H9 (cell line): ENCODE measurements at places on chromosomes 11 and 22. TPM values are rescaled to one million over a fixed set of nuclear protein-coding genes. Genes with fewer than 3 reads are reported as not detected.

CRYAB gene
- 1.1 TPM in 1 of 2 replicates, not detected in the other for total RNA-seq

LIF gene
- total RNA-seq, result 4.3 and 6.1 TPM in 2 replicates

SREBF2 gene
- 144 and 146 TPM in 2 replicates for total RNA-seq

DNA sequence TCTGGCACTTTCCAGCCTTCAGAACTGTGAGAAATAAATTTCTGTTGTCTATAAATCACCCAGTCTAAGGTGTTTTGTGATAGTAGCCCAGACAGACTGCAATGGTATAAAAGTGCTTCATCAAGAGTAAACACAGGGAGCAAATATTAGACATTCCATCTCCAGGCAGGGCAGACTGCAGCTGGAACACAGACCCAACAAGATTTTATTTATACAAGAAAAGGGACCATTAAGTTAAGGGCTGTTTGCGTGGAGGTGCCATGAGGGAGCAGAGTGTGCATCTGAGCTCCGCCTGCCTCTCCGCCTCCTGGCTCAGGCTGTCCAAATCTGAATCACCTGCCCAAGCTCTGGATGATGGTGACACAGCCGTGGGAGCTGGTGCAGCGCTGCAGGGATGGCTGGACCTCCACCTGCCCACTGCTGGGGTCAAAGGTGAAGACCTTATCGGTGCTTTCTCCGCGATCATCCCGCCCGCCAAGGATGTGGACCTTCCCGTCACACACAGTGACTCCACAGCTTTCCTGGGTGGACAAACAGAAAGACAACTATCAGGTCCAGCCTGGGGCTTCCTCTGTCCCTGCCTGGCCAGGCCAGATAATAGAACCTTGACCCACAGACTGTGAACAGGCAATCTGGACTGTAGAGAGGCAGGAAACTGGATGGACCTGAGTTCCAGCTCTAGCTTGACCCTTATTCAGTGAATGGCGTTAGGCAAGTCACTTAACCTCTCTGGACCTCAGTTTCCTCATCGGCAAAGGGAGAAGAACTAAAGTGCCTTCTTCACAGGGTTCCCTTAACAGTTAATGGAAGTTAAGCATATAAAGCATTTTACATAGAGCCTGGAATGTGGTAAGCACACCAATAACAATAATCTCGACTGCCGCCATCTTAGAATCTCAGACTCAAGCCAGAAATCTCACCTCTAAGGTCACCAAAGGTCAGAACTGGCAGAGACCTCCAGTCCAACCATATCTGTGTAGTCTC is 10.5 kb downstream of the KLHL35 start:
- no peak for DNase-seq

DNA sequence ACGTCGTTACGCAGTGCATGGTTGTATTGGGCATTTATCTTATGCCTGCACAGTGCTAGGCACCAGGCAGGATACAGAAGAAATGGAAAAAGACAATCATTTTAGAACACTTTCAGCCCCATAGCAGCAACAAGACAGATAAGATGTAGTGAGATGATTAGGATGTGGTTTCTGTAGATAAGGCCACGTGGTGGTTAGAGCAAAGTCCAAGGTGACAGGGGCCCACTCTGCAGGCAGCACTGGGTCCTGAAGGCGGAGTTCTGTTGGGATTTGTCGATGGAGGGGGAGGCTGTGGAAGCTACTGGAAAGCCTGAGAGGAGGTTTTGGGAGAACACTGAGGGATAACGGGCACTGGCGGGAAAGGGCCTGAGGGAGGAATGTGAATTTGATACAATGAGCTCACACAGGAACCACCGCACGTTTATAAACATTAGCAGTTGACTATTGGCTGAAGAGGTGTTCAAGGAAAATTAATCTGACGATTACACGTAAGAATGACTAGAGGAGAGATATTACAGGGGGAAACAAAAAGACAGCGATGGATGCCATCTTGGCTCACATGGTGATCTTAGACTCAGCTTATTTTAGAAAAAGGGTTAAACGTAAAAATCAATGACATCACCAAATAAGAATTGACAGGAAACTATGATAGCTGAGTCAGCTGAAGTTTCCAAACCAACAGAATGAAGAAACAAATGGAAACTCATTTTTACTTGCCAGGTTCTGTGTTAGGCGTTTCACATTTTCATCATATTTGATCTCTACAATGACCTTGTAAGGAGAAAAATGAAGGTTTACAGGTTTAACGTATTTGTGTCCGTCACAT is 551.0 kb downstream of the OPCML start:
- DNase-seq, result no peak

GLYATL2 gene
- not detected in 2 replicates for total RNA-seq

DNA sequence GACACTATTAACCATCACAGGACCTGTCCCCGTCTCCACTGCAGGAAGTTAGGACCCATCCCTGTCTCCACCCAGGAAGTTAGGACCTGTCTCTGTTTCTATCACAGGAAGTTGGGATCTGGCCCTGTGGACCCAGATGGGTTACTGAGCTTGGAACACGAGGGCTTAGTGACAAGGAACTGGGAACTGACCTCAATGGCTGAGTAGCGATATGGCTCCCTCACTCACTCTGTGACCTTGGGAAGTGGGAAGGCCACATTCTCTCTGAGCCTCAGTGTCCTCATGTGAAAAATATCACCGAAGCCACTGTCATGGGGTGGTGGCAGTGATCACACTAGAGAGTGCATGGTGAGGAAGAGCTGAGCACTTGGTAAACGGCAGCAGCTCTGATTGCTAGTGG is 59.4 kb downstream of the FBLN1 start:
- no peak for DNase-seq

DNA sequence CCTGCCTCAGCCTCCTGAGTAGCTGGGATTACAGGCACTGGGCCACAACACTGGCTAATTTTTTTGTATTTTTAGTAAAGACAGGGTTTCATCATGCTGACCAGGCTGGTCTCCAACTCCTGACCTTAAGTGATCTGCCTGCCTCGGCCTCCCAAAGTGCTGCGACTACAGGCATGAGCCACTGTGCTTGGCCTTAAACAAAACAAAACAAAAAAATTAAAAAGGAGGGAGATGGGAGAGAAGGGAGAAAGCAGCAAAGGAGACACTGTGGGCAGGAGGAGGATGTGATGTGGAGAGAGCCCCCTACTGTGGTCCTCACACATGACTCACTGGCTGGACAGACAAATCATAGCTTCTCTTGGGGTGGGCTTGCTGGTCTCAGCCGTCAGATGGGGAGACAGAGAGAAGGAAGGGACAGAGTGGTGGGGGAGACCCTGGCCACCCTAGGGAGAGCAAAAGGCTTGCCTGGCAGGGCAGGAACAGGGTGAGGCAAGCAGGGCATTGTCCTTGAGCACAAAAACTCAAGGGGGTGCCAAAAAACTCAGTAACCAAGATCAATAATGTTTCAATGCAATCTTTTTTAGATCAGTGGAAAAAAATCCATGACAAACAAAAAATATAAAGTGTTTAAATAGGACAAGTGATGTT is 31.6 kb downstream of the TPST2 start:
- no peak for DNase-seq

GRCh38 chr11:131904756-131905155 is 534.3 kb downstream of the NTM start:
- DNase-seq, result peak; percentile 80

- no peak for DNase-seq
Observed at GRCh38 chr11:89612096-89612495, 98.0 kb upstream of the TRIM77 start.

- no peak for DNase-seq
Observed at GRCh38 chr11:18703001-18703763, 4.6 kb downstream of the TMEM86A start.

PRR14L gene
- total RNA-seq, result 127 and 138 TPM in 2 replicates

DRICH1 gene
- not detected in 2 replicates for total RNA-seq

ARHGAP8 gene
- 29.3 and 35.4 TPM in 2 replicates for total RNA-seq

DNA sequence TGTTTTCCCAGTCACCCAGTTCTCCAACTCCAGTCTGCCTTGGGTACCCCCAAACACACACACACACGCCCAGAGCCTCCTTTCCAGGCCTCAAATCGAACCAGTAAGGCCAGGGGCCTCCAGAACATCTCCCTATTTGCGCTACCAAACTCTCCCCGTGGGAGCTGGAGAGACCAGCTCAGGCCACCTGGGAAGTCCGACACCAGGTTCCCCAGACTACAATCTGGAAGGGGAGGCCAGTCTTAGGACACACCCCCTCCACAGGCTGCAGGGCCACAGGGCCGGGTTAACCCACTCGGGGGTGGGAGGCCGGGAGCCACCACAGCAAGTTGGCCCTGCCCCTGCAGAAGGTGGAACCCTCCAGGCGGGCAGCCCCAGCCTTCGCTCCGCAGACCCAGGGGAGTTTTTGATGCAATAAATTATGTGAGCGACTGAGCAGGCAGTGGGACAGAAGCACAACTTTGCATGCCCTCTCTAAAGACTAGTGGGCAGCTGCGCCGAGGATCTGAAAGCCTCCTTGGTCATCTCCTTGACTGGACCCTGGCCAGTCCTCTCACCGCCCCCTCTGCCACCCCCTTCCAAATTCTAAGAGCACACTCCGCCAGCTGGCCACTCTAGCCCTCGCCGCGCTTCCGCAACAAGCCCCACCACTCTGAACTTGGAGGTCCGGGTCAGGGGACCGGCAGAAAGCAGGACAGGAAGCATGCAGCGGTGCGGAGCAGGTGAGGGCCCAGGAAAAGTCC is 2.8 kb downstream of the IGF2 start:
- DNase-seq, result no peak

DNA sequence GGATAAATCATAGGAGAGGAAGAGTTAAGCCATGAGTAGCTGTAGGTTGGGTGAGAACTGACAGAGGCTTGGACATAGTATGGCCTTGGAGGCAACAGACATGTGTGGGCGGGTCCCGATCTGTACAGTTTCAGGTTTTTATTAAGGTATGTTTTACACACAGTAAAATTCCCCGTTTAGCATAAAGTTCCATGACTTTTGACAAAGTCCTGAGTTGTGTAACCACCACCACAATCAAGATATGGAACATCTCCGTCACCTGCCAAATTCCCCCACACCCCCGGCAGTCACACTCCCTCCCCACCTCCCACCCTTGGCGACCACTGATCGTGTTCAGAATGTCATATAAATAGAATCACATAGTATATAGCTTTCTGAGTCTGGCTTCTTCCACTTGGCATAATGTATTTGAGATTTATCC is 68.1 kb downstream of the GRIK4 start:
- DNase-seq, result no peak

DNA sequence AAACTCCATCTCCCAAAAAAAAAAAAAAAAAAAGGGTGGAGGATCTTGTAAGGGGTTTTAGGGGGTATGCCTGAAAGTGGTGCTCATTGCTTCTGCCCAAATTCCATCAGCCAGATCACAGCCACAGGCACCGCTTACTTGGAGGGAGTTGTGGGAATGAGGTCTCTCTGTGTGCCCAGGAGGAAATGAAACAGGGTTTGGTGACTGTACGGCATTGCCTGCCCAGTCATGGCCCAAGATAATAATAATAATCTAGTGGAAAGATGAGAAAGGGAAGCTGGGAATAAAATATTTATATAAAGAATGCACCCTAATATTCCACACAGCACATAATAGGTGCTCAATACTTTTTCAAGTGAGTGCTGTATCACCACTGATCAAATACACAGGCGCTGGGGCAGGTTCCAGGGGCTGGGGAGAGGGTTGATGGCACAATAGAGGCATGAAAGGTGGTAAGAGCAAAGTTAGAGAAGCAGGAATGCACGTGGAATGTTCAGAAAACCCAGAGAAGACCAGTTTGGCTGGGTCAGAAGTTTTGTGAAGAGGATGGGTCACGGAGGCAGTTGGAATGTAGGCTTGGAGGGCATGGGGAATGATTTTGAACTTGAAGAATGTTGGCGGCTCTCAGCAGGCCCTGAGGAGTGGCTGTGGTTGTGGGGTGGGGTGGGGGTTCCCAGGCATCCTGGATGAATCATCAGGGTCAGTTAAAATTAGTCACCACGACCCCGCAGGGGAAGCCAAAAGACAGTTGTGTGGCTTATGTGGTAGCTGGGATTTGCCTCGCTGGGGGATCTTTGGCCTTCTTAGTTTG is 12.5 kb upstream of the MB start:
- DNase-seq, result peak; percentile 57

DNA sequence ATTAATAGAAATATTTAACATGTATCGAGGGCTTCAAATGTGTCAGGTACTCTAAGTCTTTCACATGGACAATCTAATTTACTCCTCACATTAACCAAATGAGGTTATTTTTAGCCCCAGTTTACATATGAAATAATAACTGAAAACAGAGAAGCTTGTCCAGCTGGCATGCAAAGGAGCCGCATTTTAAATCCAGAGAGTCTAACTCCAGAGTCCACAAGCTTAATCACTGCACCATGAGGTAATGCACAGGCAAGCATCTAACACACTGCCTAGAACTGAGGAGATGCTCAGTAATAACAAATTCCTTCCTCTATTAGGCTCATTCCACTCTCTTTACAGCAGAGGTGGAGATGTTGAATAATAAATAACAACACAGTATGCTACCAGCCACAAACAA is 165.7 kb upstream of the GUCY1A2 start:
- DNase-seq, result no peak

DNA sequence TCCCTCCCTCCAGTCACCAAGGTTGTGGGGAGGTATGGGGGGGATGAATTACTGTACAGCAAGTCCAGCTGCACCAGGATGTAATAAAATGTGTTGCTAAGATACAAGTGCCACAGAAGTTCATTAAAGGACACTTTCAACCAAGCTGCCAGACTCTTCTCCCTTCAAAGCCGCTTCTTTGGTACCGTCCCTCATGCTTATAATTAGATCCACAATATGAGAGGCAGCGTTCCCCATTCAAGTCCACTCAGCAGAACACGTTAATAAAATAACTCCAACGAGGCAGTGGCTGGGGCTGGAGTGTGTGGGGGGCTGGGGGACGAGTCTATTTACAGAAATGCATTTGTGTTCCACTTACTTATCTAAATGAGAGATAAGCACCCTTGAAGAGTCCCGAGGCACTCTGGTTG is 14.7 kb downstream of the PHF21B start:
- no peak for DNase-seq

- no peak for DNase-seq
Observed at GRCh38 chr22:23365524-23365923, 185.2 kb downstream of the BCR start.

GRCh38 chr22:19796160-19796559 is 35.6 kb downstream of the TBX1 start:
- no peak for DNase-seq

DNA sequence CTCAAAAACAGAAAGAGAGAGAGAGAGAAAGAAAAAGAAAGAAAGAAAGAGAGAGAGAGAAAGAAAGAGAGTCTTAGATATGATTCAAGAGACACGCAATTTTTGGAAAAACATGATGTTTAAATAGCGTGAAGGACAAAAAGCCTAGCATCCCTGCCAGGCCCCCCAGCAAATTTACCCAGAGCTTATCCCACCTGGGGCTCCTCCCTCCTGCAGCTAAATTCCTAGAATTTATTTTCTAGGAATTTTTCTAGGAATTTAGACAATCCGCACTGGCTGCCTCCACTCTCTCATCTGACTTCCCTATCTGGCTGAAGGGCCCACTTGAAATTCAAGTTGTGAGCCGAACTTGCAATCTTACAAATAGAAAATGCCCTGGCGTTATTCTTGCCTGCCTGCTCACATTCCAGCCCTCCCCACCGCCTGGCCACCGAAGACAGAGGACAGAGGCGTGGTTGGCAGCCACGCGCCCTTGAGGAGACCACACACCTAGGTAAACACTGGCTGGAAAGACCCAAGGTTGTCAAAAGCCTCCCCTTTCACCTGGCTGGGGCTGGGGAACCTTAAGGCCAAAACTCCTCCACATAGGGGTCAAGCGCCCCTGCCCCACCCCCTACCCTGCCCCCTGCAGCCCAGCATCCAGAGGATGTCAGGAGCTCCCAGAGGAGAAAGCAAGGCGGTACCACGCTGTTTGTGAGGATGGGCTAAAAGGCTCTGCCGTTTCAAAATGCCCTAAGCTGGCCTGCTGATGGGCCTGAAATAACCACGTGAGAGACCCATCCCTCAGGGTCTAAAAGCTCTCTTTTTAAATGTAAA is 42.2 kb downstream of the AHNAK start:
- DNase-seq, result peak; percentile 49

- no peak for DNase-seq
Observed at GRCh38 chr11:110798201-110798900, 86.1 kb upstream of the ARHGAP20 start.

GLYAT gene
- not detected in 2 replicates for total RNA-seq
